Naive B cell (primary cell): ENCODE measurements at places on chromosomes 5 and 9.

DNA sequence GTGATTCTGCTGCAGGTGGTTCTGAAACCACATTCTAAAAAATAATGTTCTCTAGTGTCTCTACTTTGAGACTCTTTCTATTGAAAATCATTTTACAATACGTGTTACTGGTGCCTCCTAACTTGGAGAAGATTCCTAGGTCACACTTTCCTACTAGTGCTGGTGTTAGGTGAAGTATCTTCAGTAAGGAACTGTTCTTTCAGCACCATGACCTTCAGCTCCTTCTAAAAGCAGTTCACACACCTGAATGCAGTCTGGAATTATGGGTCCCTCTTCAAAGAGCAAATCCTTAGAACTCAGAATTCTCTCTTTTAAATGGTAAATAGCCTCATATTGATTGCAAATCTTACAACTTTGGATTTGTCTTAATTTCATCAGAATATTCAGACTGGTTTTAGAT lies 10.6 kb upstream of the DPYSL3 start:
- DNase-seq, result no peak

DNA sequence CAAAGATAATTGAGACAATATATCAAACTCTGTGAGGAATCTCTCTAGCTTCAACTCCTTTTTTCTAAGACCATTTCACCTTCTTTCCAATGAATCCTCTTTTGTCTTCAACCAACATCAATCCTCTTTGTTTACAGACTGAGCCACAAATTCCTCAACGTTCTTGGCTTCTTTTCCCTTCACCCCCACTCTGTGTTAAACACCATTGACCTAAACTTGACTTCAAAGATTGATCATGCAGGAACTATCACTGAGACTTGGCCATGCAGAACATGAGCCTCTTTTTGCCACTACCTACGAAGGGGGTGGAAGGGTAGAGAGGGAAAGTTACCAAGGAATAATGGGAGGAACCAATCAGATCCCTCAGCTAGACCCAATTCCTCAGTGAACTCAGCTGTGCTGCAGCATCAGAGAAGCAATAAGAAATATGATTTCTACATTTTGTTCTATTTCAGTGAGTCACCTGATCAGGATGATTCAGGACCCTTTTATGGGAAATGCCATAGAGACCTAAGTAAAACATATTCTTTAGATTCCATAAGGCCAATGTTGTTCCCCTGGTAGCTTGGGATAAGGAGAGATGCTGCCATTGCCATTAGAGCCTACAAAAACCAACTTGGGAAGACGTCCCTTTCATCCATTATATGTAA lies 187.7 kb upstream of the RGMB start:
- no peak for DNase-seq

- no peak for DNase-seq
These were observed 48.4 kb downstream of the ZNF484 start for GRCh38 chr9:92829420-92829819.

DNA sequence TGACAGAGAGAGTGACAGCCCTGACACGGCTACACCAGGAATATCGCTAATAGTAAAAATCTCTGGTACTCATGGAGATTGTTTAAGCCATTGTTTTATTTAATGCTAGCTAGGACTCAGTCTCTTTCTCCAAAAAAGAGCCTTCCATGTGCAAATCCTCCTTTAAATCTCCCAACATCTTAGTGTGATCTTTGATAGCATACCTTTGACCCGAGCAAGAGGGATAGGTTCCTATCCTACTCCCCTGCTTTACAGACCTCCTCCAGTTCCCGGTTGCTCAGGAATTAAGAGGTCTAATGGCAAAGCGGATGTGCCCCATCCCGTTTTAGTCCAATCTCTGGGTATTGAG lies 663 bp upstream of the FRMD3 start:
- no peak for DNase-seq

GRCh38 chr5:92674321-92674720 lies 906.7 kb downstream of the NR2F1-AS1 start:
- no peak for DNase-seq

GRCh38 chr5:171562822-171563221 lies 143.4 kb downstream of the FGF18 start:
- DNase-seq, result no peak

DNA sequence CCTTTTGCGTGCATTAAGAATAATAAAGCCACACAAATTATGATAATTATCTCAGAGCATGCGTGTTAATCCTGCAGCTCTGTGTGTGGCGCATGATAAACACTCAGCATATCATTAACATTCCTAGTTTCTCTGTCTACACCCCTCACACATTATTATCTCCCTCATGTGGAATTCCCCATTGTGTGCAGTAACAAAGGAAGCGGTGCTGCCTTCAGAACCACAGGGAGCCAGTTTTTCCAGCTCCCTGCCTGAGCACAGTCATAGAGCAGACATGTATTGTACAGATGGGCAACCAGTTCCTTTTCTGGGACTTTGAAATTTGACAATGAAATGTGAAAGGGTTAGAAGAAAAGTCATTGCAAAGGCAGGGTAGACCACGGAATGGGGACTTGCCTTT lies 1365.5 kb upstream of the CDH9 start:
- no peak for DNase-seq

GRCh38 chr9:121748074-121748473 lies 96.6 kb downstream of the DAB2IP start:
- DNase-seq, result no peak

GRCh38 chr5:42810834-42811590 lies 680 bp downstream of the SELENOP start:
- DNase-seq, result no peak

DNA sequence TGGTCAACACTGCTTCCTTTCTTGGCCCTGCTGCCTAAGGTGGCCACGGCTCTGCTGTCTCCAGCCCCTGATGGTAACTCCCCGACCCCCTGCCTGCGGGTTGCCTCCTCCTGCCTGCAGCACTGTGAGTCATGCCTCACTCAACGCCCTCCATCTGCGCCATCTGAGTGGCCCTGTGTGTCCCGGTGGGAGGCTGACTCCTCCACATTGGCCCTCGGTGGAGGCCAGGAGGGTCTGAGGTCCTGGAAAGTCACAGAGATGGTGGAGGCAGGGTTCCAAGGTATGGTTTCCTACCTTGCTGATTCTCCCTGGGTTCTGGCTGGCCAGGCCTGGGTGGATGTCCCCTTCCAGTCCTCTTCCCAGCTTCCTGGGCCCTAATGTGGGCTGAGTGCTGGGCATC lies 64.5 kb upstream of the ADAMTS2 start:
- DNase-seq, result no peak

DNA sequence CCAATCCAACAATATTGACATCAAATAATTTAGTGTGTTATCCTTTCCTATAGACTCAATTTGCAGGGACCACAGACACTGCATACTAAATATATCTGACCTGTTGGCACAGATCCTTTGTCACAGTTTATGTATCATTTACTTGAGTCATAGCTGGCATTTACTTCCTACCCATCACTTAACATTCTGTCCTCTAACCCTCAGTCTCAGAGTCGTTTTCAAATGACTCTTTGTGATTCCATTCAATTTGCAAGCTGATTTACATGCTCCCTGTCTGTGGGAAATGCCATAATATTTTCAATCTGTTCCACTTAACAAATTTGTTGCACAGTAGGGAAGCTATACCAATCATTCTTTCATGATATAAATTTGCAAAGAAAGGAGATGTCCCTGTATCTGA lies 265.7 kb upstream of the EDIL3 start:
- DNase-seq, result no peak

- DNase-seq, result no peak
These were observed 6.2 kb upstream of the SMC2 start for GRCh38 chr9:104087894-104088293.

- DNase-seq, result no peak
These were observed 60.6 kb upstream of the TMEM215 start for GRCh38 chr9:32722704-32723103.

DNA sequence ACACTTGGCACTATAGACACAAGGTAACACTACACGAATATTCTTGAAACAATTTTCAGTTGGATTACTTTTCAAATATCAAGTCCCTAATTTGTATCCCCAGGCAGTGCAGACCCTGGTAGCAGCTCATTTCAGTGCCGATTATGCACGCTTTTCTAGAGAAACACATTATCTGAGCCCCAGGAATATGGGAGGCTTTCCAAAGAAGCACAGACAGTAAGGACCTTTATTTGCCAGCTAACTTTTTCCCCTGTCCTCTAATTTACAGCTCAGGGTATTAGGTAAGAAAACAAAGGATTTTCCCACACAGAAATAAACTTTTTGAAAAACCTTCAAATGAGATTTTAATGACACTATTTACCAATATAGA lies 852.3 kb upstream of the DMAC1 start:
- DNase-seq, result no peak

GRCh38 chr9:35103660-35104191 lies 795 bp upstream of the STOML2 start:
- no peak for DNase-seq

DNA sequence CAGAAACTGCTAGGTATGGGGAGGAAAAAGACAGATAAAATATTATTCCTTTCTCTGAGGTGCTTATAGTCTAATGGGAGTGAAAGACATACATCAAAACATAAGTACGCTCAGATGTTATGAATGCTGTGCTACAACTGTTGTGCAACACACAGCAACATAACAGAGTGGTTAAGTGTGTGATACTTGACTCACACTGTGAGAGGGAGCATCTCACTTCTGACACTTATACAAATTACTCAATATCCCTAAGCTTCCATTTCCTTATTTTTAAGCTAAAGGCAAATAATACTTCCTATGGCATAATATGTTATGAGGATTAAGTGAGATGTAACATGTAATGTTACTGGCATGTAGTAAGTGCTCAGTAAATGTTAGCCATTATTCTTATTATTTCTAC lies 110.6 kb upstream of the FER start:
- no peak for DNase-seq

DNA sequence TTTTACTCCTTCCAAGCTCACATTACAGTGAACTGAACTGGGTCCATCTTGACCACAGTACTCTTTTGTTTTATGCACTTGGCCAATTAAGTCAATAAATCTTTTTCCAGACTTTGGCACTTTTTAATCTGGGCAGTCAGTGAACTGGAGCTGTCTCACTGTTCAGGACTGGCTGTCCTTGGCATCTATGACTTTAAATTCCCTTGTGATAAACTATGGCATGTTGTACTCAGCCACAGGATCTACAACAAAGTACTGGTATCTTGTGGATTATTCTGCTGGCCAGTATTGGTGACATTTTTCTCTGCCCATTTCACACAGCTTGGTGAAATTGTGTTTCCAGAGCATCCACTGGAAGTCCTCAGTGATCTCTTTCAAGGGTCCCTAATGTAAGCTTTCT lies 1144.8 kb upstream of the SEMA6A start:
- DNase-seq, result no peak

DNA sequence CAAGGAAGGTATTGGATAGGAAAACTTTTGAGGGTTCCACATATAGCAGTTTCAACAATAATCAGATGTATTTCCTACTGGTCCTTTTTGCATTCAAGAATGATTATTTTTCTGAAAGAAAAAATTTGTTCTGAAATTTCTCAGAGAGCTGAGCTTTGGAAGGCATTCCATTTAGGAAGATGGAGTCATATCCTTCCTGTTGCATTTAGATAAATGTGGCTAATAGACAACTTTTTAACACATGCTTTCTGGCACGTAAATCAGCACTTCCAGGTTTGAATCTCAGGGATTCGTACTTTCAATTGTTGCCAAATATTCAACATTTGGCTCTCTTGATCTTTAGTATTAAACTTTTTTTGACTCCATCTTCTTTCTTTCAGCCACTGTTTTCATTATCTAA lies 24.8 kb upstream of the TLR4 start:
- DNase-seq, result no peak

DNA sequence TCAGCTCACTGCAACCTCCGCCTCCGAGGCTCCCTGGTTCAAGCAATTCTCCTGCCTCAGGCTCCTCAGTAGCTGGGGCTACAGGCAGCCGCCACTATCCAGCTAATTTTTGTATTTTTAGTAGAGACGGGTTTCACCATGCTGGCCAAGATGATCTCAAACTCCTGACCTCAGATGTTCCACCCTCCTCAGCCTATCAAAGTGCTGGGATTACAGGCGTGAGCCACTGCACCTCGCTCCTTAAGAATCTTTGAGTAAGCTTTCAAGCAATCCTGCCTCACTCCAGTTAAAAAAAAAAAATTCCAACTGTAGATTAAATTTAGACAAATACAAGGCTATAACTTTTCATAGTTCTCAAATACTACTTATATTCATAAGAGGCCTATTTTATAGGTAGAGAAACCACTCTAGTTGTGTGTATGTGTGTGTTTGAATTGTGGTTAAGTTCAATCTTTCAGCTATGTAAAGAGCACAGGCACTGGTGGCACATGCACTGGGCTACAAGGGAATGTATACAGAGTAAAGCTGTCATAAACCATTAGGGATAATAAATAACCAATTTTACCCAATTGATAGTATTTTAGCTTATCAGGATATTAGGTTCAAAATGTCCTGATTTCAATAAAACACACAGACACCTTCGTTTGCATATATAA lies 50.6 kb upstream of the RAPGEF6 start:
- no peak for DNase-seq

- no peak for DNase-seq
These were observed 47.0 kb upstream of the HOMER1 start for GRCh38 chr5:79560771-79561524.

- DNase-seq, result no peak
These were observed 69.4 kb upstream of the PANK3 start for GRCh38 chr5:168648576-168648975.

- no peak for DNase-seq
These were observed 767 bp downstream of the RALGPS1 start for GRCh38 chr9:126915281-126915816.

DNA sequence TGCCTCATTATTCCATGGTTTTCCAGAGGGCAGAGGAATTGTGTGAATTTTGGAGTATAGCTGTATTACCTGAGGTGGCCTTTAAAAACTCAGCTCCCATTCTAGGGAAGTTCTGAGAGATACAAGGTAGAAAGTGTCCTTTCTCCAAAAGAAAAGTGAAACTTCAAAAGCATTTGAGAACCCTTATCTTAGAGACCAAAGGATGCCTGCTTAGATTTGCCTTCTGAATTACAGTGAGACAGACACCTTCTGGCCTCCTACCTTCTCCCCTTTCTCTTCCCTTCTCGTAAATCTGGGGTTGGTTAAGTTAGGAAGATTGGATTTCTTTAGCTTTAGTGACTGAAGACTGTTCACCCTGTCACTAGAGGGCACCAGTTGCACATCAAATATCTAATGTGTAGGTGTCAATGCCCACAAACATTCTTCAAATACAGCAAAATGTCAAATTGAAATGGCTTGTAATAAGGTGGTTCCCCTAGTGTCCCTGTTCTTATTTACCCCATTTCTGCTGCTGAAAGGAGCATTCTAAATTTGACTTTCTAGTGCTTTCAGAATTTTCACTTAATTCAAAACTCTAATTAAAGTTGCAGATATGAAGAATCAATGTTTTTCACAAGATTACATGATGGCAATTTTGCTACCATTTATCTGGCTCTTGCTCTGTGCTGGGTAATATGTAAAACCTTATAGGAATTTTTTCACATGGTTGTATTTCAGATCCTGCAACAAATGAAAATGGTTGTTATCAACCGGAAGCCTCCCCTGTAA lies 46.7 kb downstream of the PRRC1 start:
- DNase-seq, result peak; percentile 41
